ENCODE measurements at places on chromosomes 16 and 17.

DNA sequence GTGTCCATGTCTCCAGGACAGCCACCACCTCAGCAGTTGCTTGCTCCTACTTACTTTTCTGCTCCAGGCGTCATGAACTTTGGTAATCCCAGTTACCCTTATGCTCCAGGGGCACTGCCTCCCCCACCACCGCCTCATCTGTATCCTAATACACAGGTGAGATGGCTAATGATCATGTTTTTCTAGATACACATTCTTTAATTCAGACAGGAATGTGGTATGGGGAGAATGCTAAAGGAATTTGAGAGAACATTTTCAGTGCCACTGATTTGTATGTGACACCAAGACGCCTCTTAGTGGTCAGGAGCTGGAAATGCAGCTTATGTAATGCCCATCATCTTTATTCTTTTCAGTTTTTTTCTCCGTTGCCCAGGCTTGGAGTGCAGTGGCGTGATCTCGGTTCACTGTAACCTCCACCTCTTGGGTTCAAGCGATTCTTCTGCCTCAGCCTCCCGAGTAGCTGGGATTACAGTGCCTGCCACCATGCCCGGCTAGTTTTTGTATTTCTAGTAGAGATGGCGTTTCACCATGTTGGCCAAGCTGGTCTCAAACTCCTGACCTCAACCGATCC lies 8.9 kb upstream of the RAPGEFL1 start:
- peak; percentile 67 for DNase-seq

GRCh38 chr17:79393358-79394052 lies 217.3 kb downstream of the RBFOX3 start:
- DNase-seq = peak; percentile 39

- no peak for DNase-seq
Observed at GRCh38 chr17:36204724-36205500, 6.0 kb upstream of the CCL4L2 start.

GRCh38 chr17:64320613-64321553 lies 57.8 kb upstream of the TEX2 start:
- DNase-seq = peak; percentile 84

DNA sequence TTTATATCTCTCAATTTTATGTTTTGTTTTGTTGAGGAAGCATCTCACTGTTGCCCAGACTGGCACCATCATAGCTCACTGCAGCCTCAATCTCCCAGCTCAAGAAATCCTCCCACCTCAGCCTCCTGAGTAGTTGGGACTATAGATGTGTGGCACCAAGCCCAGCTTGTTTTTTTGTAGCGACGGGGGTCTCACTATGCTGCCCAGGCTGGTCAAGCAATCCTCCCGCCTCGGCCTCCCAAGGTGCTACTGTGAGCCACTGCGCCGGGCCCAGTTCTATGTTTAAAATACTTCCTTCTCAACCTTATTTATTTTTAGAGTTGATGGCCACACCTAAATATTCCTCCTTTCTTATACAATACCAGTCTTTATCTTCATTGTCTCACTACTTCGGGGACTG lies 1.9 kb upstream of the NFE2L1 start:
- DNase-seq = no peak

DNA sequence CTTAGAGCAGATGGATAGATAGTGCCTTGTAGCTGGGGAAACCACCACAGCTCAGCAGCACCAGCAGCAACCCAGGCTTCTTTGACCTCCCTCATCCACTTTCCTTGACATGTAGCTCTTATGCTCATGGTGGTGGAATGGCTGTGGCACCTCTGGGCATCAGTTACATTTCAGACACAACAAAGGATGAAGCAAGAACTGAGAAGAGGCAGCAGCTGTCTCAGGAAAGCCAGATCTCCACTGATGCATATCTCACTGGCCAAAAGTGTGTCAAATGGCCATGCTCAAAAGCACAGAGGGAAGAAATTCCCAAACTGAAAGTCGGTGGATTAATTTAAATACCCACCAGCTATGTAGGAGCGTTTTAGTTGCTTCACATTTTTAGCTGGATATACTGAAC lies 671.4 kb upstream of the SALL1 start:
- no peak for DNase-seq

GRCh38 chr16:56311208-56312027 lies 113.9 kb downstream of the AMFR start:
- no peak for DNase-seq

DNA sequence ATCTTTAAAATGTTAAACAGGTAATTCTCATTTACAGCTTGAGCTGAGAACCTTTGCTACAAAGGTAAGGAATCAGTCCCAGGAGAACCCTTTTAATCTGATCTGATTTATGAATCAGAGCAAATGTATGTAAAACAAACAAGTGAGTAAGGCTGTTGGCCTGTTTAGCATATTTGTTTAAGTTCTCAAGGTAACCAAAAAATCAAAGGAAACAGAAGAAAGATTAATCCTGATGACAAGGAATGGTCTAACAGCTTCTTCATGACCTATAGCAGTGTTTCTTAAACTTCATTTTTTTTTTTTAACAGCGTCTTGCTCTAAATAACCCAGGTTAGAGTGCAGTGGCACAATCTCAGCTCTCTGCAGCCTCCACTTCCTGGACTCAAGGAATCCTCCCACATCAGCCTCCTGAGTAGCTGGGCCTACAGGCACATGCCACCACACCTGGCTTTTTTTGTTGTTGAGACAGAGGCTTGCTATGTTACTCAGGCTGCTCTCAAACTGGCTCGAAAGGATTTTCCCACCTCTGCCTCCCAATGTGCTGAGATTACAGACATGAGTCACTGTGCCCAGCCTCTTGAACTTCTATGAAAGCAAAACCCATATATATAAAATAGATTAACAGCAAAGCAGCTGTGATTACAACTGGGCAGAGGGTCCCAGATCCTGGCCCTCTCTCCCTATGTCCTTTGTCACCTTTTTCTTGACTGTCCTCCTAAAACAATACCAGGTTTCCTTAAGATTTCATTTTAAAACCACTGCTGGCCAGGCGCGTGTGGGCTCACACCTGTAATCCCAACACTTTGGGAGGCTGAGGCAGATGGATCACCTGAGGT lies 5.1 kb upstream of the JPT1 start:
- no peak for DNase-seq

GRCh38 chr17:7478276-7479212 lies 887 bp downstream of the ZBTB4 start:
- peak; percentile 55 for DNase-seq

- DNase-seq = no peak
Observed at GRCh38 chr17:15027853-15028252, 237.3 kb downstream of the PMP22 start.

GRCh38 chr16:31177136-31177535 lies 2.8 kb upstream of the FUS start:
- no peak for DNase-seq

DNA sequence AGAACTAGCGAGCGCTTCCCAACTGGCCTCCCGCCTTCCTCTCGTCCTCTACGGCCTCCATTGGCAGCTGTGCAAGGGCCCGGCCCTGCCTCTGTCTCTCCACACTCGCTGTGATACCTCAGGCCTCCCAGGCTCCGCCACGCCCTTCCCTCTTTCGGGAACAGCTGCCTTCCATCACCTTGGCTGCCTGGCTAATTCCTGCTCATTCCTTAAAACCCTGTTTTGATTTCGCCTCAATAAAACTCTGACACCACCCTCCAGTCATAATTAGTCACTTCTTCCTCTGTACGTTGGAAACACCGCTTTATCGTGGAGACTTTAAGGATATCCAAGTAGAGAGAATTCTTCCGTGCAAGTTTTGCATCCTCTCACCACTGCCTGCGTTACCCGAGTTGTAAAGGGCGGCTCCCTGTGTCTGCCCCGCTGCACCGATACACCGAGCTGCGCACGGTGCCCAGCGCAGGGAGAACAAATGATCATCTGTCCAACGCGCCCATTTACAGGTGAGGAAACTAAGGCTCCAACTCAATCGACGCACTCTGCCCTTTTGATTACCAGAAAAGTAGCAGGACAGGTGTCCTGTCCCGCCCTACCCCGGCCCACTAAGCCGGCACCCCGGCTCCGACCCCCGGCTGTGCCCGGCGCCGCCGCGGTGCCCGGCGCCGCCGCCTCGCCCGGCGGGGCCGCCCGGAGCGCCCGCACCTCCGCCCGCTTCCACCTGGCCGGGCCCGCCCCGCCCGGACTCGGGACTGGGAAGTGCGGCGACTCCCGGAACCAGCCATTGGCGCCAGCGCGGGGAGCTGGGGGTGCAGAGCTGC lies 139.7 kb downstream of the SEC14L1 start:
- DNase-seq = peak; percentile 95

- peak; percentile 86 for DNase-seq
Observed at GRCh38 chr17:44086364-44087311, 16.1 kb downstream of the G6PC3 start.

DNA sequence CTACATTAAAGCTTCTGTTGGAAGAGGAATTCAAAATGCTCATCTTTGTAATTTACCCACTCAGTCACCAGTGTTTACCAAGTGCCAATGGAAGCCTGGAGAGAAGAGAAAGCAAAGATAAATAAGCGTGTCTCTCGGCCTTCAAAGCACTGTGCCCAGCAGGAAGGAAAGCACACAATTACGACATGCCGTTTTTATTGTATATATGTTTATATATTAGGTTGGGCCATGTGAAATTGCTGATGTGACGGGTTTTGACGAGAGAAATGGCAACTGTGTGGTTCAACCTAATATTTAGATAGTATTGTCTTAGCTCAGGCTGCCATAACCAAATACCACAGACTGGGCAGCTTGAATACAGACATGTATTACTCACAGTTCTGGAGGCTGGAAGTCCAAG lies 79.3 kb upstream of the HSBP1 start:
- DNase-seq = no peak

- peak; percentile 82 for DNase-seq
Observed at GRCh38 chr17:32971171-32971570, 20.5 kb upstream of the SPACA3 start.

DNA sequence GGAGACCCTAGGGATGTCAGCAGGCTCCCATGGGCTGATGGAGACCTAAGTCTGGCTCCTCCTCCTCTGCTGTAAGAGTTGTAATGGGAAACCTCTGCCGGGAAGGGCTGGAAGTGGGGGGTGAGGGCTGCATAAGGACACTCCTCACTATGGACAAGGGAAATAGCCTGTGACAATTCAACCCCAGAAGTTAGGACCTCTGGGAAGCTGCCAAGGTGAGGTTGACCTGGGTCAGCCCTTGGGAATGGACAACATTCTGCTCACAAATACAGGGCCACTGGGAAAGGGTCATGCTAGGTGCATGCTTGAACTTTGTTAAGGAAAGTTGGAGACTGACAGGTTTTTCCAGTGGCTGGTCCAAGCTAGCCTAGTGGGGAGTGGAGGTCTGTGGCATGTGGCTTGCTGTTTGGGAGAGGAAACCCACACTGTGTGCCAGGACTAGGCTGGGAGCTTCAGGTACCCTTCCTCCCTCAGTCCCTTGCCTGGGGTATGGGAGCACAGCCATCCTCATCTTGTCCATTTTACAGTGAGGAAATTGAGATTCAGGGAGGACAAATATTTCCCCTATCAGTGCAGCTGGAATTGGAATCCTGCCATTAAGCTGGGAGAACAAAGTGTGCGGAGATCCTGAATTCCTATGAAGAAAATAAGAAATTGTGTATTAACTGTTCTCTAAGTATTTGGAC lies 190.4 kb downstream of the SALL1 start:
- DNase-seq = no peak

- peak; percentile 99 for DNase-seq
Observed at GRCh38 chr17:2157675-2158395, 102.9 kb downstream of the HIC1 start.

DNA sequence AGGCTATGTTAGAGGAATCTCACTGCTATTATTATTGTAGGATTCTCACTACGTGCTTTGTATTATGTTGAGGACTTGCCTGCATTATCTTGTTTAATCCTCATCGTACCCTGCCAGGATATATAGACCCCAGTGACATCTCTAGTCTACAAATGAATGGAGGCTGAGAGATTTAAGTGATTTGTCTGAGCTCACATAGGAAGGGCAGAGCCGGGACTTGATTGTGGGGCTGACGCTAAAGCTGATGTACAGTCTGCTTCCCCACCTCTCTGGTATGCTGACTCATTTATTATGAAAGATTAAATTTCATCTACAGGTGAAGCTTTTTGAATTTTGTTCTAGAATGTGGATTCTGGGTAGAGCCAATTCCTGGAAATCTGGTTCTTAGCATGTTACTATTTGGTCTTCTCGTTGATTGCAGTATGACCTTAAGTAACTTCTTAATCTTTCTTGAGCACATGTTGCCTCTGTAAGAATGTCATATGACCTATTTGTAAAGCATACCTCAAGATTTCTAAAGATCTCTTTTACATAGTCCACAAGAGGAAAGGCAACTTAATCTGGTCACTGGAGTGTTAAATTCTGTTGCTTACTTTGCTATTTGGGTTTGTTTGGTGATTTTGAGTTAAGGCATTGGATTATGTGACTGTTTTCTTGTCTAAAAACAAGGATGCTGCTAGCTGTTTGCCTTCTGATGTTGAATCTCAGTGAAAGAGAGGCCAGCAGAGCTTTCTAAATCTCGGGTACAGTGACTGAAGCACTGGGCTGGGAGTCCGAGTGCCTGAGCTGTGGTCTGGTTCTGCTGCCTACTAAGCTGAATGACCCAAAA lies 12.4 kb downstream of the METTL9 start:
- DNase-seq = peak; percentile 65

GRCh38 chr16:47413041-47413440 lies 47.8 kb downstream of the ITFG1 start:
- no peak for DNase-seq

GRCh38 chr16:1548233-1548632 lies 14.8 kb downstream of the TMEM204 start:
- DNase-seq = no peak

DNA sequence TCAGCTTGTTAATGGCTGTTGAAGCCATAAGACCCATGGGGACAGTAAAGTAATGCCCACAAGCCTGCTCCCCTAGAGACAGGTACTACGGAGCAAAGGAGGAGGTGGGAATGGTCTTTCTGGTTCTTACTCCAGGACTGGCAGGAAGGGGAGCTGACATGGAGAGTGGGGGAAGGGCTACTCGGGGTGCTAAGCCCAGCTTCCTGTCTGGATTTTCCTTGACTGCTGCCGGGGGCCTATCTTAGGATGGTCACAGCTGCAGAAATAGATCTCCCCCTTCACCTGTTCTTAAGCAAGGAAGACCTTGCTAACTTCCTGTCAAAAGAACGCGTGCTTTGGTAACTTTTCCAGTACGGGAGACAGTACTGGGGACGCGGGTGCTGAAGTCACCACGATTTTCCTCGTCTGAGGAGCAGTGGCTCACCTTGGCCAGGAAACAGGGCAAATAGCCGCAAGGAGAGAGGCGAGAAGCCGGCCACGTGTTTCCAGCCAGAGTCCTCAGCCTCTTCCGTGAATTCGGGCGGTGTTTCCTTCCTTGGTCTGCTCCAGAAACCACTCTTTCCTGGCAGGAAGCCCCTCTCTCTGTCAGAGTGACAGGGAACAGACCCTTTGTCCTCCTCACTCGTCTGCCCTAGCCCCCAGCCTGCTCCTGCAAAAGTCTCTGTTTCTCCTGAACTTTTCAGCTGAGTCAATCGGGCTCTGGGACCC lies 656 bp upstream of the PRR29 start:
- DNase-seq = no peak

DNA sequence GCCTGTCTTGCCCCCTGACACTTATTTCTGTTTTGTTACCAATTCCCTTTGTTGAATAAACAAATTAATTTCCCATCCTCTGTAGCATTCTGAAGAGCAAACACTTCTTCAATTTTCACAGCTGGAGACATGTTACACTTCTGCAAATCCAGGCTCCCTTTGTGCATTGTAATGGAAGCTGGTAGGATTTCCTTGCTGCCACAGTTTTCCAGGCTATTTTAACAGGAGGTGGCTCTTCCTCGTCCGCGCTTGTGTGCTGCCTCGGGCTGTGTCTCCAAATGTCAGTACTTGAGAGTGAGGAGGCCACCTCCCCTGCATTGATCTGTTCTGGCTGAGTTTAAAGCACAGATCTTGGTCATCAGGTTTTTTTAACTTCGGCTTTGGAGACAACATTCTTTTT lies 40.0 kb downstream of the SOST start:
- no peak for DNase-seq
